ENCODE measurements at places on chromosomes 13 and 19. TPM values are rescaled to one million over a fixed set of nuclear protein-coding genes. Genes with fewer than 3 reads are reported as not detected.

Gene FBL
- total RNA-seq = 109 TPM

Gene TRAPPC2B
- total RNA-seq = 15.1 TPM

Gene C19orf33
- 0.77 TPM for total RNA-seq

Gene ANGPTL4
- 3.2 TPM for total RNA-seq

Gene REEP6
- total RNA-seq = 52.7 TPM

Gene SPATA13
- 13.0 TPM for total RNA-seq

Gene PLK5
- 0.04 TPM for total RNA-seq
